ENCODE measurements at places on chromosomes 4 and X. TPM values are rescaled to one million over a fixed set of nuclear protein-coding genes. Genes with fewer than 3 reads are reported as not detected.

GRCh38 chr4:48041535-48042137 lies 25.1 kb downstream of the NIPAL1 start:
- no peak for DNase-seq

GRCh38 chrX:12979616-12980015 lies 4.7 kb downstream of the TMSB4X start:
- DNase-seq = no peak

GRCh38 chrX:118182681-118183080 lies 66.1 kb upstream of the KLHL13 start:
- no peak for DNase-seq

Gene PDLIM3
- 78.7 TPM for total RNA-seq

DNA sequence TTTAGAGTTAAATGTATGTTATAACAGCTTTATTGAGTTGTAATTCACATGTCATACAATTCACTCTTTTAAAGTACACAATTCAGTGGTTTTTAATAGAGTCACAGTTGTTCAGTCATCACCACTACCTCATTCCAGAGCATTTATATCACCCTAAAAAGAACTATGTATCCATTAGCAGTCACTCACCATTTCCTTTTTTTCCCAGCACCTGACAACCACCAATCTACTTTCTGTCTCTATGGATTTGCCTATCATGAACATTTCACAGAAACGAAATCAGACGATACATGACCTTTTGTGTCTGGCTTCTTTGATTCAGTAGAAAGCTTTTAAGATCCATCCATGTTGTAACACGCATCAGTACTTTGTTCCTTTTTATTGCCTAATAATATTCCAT lies 52.9 kb upstream of the FRAS1 start:
- DNase-seq = no peak

Gene H2BW2
- not detected for total RNA-seq

DNA sequence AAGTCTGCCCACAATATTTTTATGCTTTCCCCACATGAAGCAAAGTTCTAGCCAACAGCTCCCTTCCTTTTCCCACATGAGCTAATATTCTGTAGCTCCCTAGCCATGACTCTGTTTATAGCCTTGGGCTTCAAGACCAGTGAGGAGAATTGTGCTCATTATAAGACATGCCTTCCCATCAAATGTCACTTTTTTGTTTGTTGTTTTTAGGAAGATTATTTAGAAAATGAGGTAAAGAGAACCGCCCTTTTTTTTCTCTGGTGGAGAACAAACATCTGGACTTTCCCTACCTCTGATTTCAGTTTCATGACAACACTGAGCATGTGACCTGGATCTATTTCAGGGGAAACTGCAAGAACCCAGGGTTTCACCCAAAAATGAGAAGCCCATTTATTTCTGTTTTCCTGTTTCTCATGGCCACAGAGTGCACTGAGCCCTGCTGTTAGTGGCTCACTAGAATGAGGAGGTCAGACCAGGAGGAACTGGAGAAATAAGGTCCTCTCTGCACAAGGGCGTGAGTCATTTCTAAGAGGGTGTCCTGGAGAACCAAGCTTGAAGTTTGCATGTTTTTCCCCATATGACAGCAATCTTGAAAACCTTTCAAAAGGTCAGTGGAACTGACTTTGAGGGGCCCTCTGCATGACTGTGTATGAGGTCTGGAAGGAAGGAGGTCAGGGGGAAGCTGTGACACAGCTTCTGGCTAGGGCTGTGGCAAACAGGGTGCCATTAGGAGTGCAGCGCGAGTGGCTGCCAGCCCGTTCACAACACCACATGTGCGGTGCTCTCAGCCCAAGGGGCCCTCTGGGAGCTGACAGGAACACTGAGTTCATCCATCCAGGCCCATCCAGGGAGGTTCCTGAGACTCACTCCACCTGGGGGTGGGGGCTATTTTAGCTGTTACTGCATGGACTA lies 55.2 kb downstream of the CHST7 start:
- DNase-seq = peak; percentile 45

Gene PKD2
- 66.9 TPM for total RNA-seq

Gene SRPX2
- 11.4 TPM for total RNA-seq

DNA sequence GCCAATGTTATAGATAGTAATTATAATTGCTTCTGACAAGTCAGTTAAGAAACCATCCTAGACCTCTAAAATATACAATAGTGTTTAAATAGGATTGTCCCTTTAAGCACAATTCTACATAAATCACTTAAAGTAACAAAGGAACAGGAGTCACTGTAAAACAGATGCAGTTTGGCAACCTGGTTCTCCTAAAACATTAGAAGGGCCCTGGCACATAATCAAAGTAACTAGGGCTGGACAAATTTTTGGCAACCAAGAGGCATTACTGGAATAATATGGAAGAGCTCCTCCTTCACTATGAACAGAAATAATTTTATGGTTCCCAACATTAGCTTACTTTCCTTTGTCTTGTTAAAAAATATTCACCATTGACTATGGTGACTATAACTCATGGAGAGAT lies 75.0 kb upstream of the CCDC160 start:
- DNase-seq = no peak

Gene GLOD5
- total RNA-seq = not detected

Gene FHIP1A
- total RNA-seq = 8.9 TPM

DNA sequence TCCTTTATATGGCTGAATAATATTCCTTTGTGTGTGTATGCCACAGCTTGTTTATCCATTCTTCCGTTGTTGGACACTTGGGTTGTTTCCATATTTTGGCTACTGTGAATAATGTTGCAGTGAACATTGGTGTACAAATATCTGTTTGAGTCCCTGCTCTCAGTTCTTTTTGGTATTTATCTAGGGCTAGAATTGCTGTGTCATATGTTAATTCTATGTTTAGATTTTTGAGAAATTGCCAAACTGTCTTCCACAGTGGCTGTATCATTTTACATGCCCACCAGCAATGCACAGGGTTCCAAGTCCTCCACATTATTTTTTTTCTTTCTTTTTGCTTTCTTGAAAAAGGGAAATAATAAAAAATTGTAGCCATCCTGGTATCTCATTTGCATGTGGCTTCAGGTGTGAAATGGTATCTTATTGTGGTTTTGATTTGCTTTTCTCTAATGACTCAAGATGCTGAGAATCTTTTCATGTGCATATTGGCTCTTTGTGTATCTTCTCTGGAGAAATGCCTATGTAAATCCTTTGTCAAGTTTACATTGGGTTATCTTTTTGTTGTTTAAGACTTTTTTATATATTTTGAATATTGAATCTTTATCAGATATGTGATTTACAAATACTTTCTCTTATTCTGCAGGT lies 129.7 kb downstream of the RAPGEF2 start:
- no peak for DNase-seq

Gene PPP3CA
- total RNA-seq = 34.6 TPM

Gene TMPRSS11D
- not detected for total RNA-seq

DNA sequence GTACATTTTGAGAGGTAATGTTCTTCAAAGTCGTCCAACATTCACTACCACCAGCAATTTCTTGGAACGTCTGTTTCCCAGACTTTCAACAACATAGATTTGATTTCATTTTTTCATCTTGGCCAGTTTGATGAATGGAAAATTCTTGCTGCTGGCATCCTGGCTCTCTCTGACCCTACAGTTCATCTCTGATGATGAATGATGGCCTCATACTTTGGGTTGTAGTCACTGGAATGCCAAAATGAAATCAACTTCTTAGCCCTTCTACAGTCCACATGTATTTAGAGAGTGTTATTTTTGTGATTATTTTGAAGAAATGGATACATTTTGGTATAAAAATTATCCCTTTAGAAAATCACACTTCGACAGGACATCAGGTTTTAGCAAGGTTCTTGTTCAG lies 8.8 kb downstream of the CHST7 start:
- DNase-seq = no peak

DNA sequence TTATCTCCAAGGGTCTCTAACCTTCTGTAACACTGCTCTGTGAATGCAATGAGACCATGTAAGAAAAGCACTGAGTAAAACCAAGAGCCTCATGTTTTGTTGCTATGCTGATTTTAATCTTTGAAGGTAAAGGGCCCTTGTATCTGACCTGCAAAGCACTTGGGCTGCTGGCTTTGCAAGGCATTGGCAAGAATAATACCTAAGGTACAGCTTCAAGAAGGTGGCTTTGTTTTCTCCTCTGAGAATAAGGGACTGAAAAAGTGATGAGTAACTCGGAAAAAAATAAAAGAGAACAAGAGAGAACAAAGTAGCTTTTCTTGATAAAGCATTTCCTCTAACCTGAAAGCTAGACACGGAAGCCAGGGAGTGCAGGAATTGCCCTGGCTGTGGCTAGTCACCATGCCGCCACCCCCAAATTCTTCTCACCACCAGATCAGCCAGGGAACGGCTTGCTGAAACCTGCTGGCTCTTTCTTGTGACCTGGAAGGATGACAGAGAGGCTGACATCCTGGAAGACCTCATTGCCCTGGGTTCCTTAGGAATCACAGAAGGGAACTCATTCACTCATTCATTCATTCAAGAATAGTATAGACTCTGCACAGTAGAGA lies 41.8 kb upstream of the HS3ST1 start:
- no peak for DNase-seq

Gene SPANXC
- not detected for total RNA-seq

DNA sequence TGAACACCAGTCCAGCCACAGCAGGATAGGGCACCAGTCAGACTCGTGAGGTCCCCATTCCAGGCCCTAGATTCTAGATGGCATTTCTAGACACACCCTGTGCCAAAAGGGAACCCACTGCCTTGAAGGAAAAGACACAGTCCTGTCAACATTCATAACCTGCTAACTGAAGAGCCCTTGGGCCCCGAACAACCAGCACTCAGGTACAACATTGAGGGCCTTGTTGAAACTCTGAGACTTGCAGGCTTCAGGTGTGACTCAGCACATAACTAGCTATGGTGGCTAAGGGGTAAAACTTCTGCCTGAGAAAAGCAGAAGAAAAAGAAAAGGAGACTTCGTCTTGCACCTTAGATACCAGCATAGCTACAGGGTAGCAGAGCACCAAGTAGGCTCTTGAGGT lies 252.9 kb upstream of the GRID2 start:
- DNase-seq = no peak

Gene SYTL4
- 42.0 TPM for total RNA-seq

Measured in ovary (tissue), 10 donors.